ENCODE measurements at places on chromosomes 11 and 22.

DNA sequence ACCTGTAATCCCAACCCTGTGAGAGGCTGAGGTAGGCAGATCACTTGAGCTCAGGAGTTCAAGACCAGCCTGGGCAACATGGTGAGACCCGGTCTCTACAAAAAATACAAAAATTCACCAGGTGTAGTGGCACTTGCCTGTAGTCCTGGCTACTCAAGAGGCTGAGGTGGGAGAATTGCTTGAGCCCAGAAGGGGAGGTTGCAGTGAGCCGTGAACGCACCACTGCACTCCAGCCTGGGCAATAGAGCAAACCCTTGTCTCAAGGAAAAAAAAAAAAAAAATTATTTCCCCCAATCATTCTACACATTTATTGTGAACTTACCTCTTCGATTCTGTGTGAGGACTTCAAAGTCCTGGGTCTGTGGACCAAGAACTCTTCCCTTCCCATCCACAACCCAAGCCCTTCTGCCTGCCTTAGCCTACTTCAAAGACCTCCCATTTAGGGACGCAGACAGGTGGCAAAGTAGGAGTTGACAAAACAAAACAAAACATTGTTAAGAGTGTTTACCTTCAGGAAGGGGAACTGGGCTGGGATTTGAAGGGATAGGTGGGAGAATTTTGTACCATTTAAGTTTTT, 3.8 kb upstream of the WEE1 start:
- no peak for DNase-seq

GRCh38 chr11:17686231-17686980, 33.0 kb upstream of the MYOD1 start:
- no peak for DNase-seq

DNA sequence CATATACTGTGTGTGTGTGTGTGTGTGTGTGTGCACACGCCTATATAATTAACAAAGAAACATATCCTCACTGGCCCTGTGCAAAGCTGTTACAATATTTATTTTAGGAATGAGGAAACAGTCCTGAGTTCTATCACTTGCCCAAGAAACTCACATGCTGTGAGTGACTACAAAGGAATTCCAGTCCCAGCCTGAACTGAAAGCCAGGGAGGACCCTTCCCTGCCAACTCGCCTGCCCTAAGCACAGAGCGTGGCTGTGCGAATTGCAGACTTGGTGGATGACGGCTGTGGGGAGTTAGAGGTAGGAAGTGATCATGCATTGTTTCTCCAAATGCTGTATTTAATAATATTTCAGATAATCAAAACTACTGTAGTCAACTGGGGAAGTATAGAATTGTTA, 26.4 kb upstream of the CD5 start:
- peak; percentile 3 for DNase-seq

- no peak for DNase-seq
Measured at GRCh38 chr22:38953577-38954413, 3.6 kb upstream of the APOBEC3A start.

DNA sequence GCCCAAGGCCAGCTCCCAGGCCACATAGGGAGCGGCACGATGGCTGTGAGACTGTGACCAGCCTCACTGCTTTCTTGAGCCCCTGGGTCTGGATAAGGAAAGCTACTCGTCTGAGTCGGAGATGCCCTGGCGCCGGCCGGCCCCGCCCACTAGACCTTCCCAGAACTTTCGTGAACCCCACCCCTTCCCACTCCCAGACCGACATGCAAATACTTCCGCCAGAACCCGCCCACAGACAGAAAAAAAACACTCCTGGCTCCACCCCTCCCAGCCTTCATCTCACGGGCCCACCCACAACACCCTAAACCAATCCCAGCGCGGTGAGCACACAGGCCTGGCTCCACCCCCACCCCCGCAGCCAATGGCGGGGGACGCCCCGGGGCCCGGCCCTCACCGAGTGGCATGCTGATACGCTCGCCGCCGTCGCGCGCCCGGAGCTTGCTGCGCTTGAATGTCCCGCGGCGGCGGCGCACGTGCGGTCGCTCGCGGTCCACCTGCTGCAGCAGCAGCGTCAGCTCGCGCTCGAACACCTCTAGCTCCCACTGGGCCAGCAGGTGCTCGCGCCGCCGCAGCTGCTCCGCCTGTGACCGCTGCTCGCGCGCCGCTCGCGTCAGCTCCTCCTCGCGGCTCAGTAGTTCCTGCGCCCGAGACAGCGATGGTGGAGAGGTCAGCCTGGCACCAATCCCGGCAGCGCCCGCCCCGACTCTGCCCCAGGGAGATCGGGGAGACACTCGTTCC, 7.0 kb downstream of the MAP3K11 start:
- DNase-seq = peak; percentile 92

DNA sequence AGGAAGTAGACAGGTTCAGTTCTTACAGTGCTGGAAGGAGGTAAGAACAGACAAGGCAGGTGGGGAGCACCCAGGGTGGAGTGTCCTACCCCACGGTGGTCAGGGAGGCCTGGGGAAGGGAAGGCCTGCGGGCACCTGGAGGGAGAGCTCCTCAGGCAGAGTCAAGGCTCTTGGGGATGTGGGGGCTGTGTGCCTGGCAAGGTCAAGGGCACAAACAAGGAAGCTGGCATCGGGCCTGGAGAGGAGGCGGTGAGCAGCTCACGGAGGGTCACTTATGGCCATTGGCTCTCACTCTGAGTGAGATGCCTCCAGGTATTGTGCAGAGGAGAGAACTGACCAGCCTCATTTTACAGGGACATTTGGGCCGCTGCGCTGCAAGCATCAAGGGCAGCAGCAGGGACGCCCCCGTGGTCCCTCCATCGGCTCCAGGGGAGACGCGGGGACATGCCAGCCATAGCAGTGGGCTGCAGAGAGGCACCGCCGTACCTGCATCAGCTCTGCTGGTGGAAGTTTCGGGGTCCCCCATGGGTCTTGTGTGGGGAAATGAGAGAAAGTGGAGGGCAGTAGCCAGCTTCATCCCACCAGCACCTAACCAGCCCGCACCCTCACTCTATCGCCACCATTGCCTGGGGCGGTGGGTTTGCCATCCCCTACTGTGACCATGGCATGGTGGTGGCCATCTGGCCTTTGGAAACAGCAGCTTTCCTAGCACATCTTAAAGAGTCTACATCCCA, 37.5 kb upstream of the RTL6 start:
- no peak for DNase-seq

DNA sequence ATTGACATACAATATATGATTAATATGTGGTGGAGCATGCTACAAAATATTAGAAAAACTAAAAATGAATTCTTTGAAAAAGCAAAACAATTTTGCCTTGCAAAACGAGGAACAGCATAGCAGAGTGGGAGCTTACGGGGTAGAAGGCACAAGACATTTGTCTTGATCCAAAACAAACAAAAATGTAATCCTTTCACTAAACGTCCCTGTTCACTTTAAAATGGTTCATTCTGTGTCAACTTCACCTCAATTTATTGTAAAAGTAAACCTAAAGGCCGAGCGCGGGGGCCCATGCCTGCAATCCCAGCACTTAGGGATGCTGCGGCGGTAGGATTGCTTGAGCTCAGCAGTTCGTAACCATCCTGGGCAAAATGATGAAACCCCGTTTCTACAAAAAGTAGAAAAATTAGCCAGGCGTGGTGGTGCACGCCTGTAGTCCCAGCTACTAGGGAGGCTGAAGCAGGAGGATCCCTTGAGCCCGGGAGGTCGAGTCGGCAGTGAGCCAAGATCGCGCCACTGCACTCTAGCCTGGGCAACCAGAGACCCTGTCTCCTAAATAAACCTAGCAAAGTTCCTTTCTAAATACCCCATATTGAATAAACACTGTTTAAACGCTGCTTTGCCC, 2.0 kb downstream of the PRDM10 start:
- DNase-seq = no peak

DNA sequence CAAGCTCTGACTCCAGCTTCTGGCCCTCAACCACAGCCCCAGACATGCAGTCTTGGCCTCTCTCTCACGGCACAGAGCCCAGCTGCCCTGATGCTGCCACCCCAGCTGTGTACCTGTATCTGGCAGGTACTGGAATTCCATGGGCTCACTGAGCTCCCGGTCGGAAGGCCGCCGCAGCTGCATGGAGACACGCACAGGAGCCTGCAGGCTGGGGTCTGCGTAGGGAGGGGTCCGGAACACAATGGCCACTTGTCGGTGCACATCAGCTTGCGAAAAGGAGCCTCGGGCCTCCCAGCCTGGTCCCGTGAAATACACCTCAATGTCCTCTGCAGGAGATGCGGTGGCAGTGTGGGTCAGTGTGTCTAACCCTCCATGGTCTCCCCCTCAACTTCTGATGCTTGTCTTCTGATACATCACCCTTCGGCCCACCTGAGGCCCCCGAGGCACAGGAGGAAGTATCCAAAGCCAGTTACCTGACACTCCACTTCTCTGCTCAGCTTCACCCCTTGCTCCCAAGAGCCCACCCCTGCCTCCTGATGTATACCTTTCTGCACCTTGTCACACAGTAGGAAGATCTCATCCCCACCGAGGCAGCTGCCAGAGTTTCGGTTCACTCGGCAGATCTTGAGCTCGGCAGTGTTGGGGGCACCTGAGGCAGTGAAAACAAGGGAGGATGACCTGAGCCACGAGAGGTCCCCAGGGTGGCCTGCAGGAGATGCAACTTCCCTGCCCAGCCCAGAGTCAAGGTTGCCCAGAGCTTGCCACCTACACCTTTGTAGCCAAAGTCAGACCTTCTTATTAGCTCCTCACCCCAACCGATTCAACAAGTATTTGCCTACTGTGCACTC, 4.3 kb downstream of the RELA start:
- no peak for DNase-seq

DNA sequence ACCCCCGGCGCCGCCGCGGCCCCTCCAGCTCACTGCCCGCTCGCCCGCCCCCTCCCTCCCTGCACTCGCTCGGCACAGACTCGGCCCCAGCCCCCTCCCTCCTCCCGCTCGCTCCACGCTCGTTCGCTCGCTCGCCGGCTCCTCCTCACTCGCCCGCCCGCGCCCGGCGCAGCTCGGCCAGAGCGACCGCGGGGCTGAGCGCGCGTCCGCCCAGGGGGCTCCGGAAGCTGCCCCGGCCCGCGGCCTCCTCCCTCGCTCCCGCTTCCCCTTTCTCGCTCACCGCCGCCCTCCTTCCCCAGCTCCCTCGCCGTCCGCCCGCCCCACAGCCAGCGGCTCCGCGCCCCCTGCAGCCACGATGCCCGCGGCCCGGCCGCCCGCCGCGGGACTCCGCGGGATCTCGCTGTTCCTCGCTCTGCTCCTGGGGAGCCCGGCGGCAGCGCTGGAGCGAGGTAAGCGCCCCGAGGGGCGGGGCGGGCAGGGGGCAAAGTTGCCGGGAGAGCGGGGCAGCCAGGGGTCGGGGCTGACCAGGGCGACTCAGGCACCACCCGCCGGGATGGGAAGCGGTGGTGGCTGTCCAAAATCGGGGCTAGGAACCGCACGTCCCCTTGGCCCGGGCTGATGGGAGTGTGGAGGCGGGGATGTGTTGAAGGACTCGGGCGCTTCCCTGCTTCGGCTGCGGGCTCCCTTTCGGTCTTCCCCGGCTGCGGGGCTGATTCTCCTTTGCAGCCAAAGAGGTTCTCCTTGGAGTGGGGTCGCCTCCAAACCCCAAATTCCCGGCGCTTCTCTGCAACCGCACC, at the start of gene SEZ6L:
Gene SEZ6L (plus strand): TSS at position 148 of the 797 bp plus-strand sequence. CDS start 208 bp downstream, at position 356.
- no peak for DNase-seq

DNA sequence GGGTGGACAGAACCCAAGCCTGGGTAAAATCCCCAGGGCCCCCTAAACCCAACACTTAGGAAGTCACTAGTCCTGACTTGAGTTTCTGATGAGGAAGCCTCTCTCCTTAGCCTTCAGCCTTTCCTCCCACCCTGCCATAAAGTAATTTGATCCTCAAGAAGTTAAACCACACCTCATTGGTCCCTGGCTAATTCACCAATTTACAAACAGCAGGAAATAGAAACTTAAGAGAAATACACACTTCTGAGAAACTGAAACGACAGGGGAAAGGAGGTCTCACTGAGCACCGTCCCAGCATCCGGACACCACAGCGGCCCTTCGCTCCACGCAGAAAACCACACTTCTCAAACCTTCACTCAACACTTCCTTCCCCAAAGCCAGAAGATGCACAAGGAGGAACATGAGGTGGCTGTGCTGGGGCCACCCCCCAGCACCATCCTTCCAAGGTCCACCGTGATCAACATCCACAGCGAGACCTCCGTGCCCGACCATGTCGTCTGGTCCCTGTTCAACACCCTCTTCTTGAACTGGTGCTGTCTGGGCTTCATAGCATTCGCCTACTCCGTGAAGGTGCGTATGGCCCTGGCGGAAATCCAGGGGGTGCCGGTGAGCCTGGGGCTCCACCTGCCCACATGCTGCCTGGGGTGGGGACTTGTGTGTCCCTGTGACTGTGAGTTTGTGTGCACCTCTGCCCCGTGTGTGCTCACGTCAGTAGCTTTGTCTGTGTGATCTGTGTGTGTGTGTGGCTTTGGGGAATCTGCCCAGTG, at the start of gene IFITM1:
Gene IFITM1 (plus strand): TSS at position 254 of the 767 bp plus-strand sequence. CDS start 131 bp downstream, at position 385.
- DNase-seq = peak; percentile 86

DNA sequence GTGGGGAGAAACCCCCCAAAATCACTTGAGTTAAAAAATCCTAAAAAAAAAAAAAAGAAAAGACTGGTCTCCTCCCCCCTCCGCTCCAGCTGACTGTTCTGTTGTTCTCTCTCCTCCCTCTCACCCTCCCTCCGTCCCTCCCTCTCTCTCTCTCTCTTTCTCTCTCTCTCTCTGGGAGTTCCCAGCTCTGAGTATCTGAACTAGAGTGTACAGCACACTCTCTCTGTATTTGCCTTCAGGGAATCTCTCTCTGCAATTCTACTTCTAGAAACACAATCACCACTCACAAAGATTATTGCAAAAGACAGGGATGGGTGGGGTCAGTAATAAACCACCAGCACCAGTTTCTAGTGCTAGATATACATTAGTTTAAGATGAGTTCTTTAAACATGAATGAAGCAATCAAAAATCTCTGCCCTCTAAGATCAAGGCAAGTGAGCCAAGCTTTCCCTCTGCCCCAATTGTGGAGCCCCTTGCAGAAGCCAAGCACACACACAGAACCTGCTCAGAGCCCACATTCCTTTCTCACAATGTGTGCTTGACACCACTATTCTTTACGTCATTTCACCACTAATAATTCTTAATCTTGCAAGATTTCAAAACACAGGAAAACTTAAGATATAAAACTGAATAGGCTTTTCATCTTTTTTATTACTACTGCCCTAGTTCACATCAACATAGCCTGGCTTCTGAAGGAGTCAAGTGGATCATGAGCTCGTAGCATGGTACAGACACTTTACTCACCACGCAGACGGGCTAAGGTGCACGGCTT, 133.5 kb downstream of the RBFOX2 start:
- peak; percentile 79 for DNase-seq

DNA sequence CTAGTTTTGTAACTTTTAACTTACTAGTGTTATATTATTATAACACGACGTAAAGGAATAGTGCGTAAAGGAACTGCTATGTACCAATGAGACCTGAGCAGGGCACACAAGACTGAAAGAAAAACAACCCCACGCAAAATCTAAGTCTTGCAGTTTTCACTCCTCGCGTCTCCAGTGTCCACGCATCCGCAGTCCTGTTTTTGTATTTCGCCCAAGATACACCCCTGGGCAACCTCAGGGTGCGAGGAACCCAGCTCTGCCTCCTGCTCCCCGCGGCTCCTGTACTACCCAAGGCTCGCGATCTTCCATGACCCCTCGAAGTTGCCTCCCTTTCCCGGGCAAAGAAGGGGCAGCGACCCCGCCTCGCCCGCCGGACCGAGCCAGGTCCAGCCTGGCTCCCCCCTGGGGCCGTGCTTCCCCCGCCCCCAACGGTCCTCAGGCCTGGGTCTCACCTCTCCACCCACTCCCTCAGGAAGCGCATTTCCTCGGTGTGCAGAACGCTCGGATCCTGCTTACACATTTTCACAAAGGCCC, 393 bp downstream of the ST13 start:
- peak; percentile 24 for DNase-seq

- no peak for DNase-seq
Measured at GRCh38 chr22:32341122-32341740, 16.4 kb upstream of the RFPL3 start.

- no peak for DNase-seq
Measured at GRCh38 chr22:26931471-26931870, 274.1 kb downstream of the MIAT start.

- no peak for DNase-seq
Measured at GRCh38 chr22:20578192-20578591, 70.8 kb downstream of the MED15 start.

All from fibroblast of mammary gland (primary cell).